ENCODE measurements at places on chromosomes 3 and 15.

DNA sequence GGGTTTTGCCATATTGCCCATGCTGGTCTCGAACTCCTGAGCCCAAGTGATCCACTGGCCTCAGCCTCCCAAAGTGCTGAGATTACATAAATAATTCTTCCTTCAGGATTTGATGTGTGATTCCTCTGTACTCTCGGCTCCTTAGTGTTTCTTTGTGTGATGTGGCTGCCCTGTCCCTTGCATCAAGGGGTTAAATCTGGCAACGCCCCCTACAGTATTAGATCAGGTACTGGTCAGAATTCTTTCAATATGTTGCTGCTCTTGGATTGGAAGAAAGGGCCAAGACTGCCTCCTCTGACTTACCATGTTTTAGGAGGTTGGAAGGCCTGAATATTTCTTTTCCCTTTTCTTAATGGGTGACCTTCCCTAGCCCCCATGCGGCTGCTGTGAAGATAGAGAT lies 390.6 kb upstream of the WNT5A start:
- no peak for DNase-seq

GRCh38 chr15:32659340-32660155 lies 18.0 kb downstream of the SCG5 start:
- no peak for DNase-seq

GRCh38 chr3:25587094-25587493 lies 77.6 kb downstream of the TOP2B start:
- no peak for DNase-seq

DNA sequence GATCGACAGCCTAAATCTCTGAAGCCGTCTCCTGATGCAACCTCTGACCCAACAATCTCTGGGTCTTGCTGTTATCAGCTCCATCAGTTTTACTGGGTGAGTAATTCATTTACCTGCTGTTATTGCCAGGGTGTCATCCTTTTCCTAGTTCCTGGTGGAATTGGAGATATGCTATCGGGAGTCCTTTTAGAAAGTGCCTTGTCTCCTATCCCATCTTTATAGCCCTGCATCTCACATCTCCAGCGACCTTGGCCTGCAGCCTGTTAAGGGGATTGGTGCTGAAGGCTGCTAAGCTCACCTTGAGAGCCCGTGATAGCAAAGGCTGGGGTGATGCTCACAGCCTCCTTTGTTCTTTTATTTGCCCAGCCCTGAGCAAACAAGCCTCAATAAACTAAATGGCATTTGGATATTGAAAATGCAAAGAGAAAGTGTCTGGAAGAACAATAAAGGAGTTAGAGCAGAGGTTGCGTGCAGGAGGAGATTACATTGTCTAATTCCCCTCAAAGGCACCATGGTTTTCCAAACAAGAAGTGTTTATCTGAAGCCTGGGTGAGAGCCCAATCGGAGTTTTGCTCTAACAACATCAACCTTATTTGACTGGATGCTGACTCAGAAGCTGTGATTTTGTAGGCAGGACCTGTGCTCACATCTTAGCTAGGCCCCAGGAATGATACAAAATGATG lies 101.8 kb downstream of the RPLP1 start:
- no peak for DNase-seq
